ENCODE measurements at places on chromosomes 4 and X. TPM values are rescaled to one million over a fixed set of nuclear protein-coding genes. Genes with fewer than 3 reads are reported as not detected.

DNA sequence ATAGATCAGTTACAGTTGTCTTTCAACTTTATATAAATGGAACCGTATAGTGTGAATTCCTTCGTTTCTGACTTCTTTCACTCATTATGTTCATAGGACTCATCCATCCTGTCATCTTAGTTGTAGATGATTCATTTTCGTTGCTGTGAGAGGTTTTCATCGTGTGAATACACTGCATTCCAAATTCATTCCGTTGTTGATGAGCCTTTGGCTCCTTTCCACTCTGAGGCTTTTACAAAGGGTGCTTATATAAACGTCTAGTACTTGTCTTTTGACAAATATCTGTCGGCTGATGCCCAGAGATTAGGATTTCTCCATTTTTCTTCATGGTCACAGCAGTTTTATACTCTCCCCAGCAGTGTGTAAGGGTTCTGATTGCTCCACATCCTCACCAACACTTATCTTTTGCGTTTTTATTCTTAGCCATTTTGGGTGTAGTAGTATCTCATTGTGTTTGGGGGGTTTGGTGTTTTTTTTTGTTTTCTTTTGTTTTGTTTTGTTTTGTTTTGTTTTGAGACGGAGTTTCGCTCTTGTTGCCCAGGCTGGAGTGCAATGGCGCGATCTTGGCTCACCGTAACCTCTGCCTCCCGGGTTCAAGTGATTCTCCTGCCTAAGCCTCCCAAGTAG is 48.6 kb downstream of the LRP2BP start:
- no peak for DNase-seq

DNA sequence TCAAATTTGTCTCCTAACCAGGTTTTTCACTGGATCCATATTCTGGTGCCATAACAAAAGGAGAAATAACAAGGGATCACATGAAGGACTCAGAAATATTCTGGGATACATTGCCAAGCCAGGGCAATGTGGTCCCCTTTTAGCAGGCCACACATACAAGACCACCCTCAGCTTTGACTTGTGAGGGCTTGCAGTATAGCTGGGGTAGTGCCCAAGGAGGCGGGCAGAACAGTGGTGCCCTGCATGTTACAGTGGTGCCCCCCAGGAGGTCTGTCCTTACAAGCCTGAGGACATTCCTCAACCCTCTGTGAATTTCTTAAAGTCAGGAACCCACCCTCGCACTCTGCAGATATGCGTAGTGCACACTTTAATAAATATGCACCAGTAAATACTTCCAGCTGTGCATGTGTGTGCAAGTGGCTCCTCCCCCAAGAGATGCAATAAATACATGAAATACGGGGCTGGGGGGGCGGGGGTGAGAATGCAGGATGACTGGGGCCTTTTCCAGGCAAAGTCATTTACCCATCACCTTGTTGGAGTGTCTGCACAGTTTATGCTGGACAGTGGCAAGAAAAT is 34.4 kb upstream of the TBL1X start:
- DNase-seq, result no peak

DNA sequence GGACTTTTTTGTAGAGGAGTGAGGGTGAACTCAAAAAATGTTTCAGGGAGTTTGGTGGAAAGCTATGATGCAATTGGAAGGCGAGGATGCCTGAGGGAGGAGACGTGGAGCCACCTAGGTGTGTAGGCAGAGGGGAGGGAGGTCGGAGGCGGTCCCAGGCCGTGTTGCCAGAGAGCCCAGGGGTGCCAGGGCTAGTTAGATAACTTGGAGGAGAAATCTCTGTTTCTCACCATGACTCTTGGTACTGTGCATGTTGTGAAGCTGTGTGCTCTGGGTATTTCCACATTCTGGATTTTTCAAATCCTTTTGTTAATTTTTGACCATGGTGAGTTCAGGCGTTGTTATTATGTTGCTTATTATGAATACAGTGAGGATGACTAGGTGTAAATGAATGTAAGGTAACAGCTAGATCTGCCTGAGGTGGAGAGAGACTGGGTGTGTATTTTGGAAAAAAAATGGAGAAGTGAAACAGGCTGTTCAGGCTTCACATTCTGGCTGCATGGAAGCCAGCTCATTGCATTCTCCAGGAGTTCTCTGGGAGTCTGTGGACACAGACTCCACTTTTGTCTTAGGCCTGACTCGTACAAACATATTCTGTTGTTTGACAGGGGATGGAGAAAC is 4.5 kb downstream of the RAB9A start:
- DNase-seq, result no peak

AKAP14 gene
- total RNA-seq, result not detected

DNA sequence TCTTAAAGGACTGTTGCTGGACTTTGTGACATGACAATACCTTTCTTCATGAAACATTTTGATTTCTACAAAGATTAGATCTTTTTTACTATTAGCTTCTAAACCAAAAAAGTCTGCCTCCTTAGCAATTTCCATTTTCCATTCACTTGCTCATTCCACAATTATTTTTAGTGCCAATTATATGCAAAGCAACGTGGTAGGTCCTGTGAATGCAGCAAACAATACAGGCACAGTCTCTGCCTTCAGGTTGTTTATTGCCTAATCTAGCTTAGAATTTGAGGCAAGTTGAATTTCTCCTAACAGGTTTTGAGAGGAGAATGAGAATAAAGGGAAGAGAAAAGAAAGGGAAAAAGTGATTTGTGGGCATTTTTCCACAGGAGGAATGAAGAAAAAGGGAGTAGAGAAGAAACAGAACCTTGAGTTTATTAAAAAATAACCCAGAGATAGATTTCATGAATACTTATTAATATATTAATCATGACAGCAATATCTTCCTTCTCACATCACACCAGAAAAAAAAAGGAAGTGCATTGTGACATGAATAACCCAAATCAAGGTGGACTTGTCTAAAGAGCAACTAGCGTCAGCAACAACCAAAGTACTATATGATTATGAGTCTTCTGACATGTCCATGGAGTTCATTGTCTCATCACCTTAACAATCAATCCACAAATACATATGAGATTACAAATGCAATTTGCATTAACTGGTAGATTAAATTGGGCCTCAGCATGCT is 16.3 kb upstream of the FRYL start:
- DNase-seq, result no peak

- peak; percentile 78 for DNase-seq
These were observed 25.9 kb downstream of the HOPX start for GRCh38 chr4:56655209-56655626.

DNA sequence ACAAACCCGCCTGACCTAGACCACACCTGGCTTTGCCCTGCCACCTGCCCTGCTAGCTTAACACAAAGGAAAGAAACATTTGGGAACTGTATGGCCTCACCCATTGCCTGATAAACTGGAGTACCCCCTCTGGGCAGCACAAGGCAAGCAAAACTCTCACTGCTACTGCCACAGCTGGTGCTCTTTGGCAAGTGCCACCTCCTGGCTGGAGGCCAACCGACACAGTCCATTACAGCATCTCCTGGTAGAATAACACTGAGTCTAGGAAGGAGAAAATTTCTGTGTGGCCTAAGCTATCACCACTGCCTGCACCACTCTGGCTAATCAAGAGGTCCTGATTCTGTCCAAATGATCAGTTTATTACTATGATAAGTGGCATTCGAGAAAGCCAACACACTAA is 18.9 kb upstream of the SPANXN3 start:
- no peak for DNase-seq

SMIM31 gene
- not detected for total RNA-seq

DNA sequence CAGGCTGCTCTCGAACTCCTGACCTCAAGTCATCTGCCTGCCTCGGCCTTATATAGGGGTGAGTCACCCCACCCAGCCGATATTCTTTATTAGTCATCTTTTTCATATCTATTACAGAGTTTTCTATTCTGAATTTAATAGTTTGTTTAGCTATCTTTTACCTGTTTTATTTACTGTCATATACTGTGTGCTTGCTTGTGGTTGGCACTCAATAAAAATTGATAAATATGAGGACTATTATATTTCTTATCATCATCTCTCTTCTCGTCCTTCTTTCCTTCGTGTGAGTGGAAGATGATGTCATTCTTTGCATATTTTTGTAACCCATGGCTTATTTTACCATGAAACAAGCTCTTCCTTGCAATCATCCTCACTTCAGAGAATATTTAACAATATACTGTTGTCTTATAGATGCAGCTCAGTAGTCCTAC is 265.5 kb downstream of the ARHGAP24 start:
- no peak for DNase-seq

GUCY1B1 gene
- total RNA-seq, result 17.4 TPM

GRCh38 chr4:125847518-125847917 is 532.8 kb downstream of the FAT4 start:
- no peak for DNase-seq

DNA sequence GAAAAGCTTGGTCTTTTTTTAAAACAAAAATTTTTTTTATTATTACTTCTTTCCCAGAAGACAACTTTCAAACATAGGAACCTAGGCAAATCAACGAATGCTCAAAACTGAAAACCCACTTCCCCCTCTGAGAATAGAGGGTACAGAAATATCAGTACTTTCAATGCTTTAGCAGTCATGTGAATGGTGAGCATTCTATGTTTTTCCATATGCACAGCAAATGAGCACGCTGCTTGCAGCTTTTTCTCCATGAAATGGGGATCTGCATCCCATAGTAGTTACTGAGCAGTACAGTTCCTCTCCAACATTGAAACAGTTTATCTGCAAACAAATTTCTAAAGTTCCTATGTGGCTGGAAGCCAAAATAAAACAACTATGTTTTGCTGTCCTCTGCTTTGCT is 108.4 kb upstream of the BMP2K start:
- no peak for DNase-seq

ATP2B3 gene
- not detected for total RNA-seq

GRCh38 chr4:176340871-176341685 is 21.3 kb downstream of the SPCS3 start:
- DNase-seq, result no peak

GRCh38 chrX:31061091-31061490 is 10.8 kb downstream of the FTHL17 start:
- DNase-seq, result no peak

- no peak for DNase-seq
These were observed 43.7 kb upstream of the GBA3 start for GRCh38 chr4:22648996-22649395.

- no peak for DNase-seq
These were observed 16.5 kb upstream of the SYNPO2 start for GRCh38 chr4:118872181-118872580.

GRCh38 chr4:77454858-77455257 is 150.8 kb upstream of the CXCL13 start:
- no peak for DNase-seq

ZCCHC18 gene
- total RNA-seq, result 5.7 TPM

GRCh38 chr4:6109842-6110560 is 90.3 kb downstream of the JAKMIP1 start:
- DNase-seq, result no peak

DNA sequence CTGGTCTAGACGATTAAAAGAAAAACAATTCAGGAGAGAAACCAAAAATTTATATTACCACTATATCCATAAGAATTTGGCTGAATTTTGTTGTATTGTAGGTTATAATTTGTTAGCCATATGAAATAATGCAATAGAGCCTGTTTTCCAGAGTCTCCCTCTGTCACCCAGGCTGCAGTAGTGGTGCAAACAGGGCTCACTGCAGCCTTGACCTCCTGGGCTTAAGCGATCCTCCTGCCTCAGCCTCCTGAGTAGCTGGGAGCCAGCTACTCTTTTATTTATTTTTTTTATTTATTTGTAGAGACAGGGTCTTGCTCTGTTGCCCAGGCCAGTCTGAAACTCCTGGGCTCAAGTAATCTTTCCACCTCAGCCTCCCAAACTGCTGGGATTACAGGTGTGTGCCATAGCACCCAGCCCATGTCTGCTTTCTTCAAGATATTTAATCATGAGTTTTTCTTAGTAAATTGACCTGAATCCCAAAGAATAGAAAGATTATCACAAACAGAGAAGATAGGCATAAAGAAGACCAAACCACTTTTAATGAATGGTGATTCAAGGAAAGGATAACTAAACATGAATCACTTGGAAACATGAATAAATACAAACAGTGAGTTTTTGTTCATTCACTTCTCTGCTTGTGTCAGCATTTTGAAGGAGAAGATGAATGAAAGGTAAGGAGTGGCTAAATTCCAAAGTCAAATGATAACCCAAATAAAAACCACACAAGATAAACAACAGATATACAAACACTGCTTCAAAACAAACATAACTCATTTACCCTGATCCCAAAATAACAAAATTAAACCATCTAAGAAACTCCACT is 82.1 kb downstream of the PPP3CA start:
- no peak for DNase-seq

DNA sequence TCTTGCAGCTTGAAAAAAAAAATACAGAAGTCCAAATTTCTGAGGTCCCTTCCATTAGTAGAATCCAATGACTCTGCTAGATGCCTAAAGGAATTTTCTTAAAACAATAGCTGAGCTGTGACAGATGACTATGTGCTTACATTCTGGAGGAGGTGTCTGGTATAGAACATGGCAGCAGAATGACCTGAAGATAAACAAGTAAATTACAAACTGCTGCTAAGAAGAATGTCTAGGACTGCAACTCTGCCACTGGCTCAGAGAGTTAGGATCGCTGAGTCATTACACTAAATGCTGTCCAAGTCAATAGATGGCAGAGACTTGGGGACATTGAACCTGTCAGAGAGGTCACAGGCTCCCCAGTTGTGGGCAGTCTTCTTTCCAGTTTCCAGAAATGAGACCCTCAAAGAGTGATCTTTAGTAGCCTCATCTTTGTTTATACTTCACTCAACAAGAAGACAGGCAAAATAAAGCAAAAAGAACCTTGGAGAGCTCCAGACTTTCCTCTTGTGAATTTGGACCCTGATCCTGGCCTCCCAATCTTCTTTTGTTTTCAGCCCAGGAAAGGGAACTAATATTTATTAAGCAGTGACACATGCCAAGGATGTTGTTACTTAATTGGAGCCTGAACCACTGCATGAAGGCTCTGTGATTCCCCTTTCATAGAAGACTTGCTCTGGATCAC is 56.4 kb upstream of the SCML1 start:
- no peak for DNase-seq

All from spleen (tissue), 13 donors.